Cortex of kidney (tissue), 1 donor: ENCODE measurements at places on chromosomes 1 and 21.

DNA sequence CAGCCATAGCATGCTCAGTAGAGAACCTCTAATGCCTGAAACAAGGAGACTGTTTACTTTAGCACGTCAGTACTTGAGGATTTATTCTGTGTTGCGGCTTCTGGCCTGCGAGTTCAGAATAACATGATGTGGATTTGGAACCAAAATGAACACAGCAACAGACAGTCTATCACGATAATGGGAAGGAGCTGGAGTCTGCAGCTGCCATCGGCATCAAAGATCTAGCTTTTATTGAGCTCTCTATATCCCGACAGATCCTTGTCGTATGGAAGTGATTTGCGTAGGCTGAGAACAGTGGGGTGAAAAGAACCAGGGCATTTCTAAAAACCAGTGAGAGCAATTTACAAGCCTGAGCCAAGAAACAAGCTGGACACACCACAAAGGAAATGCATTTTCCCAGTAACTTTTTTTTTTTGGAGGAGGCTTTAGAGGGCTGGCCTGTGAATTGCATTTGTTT lies 294.2 kb downstream of the KIF26B start:
- no peak for DNase-seq

- DNase-seq, result no peak
These were observed 89.6 kb upstream of the HNRNPU start for GRCh38 chr1:244953901-244954300.

DNA sequence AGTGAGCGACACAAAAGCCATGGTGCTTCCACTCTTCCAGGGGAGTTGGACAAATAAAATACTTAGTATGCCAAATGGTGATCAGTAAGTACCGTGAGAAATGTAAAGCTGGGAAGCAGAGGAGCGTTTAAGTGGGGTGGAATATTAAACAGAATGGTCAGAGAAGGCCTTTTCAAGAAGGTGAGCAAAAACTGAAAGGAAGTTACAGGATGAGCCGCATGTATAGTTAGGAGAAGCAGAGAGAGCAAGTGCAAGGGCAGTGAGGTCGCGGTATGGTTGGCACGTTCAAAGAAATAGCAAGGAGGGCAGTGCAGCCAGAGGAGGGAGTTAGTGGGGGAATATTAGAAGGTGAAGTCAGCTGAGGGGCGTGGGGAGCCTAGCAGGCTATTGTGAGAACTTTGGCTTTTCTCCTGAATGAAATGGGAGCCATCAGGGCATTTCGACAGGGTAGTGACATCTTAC lies 748 bp upstream of the ATP6V0B start:
- no peak for DNase-seq

DNA sequence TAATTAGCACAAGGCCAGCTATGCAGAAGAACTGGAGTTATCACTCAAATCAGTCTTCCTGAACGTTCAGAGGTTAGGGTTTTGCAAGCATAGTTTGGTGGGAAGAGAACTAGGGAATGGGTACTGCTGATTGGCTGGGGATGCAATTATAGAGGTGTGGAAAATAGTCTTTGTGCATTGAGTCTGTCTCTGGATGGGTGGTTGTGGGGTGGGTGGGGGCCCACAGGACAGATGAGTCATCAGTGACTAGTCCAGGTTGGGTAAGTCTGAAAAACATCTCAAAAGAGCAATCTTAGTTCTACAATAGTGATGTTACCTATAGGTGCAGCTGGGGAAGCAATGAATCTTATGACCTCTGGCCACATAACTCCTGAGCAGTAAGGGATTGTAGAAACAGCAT lies 89.7 kb upstream of the HMCN1 start:
- DNase-seq, result no peak

GRCh38 chr1:245404952-245405351 lies 250.2 kb downstream of the KIF26B start:
- DNase-seq, result no peak

DNA sequence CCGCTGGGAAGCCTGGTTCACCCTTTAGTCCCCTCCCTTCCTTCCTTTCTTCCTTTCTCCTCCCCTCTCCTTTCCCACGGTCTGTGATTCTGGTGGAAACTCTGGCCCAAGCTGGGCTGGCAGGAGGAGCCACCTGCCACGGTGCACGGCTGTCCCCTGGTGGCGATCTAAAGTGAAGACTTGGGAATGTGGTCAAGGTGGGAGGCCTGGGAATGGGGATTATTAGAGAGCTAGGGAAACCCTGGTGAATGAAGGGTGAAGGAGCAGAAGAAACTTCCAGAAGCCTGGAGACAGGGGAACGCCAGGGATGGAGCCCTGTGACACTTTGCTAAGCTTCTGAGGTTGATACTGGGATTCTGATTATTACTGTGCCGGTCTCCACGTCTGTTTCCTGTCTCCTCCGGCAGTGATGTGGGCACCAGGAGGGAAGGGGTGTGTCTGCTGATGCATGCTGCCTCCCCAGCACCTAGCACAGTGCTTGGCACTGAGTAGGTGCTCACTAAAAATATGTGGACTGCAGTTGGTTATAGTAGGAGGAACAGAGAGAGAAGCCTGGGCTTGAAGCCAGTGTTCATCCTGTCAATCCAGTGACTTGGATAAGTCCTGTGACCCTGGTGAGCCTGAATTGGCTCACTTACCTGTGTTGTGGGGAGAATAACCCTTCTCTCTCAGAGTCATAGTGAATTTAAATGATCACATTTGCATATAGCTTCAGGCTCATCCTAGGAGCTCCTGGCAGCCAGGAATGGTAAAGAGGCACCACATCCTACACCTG lies 71.2 kb upstream of the NBPF3 start:
- DNase-seq, result no peak

DNA sequence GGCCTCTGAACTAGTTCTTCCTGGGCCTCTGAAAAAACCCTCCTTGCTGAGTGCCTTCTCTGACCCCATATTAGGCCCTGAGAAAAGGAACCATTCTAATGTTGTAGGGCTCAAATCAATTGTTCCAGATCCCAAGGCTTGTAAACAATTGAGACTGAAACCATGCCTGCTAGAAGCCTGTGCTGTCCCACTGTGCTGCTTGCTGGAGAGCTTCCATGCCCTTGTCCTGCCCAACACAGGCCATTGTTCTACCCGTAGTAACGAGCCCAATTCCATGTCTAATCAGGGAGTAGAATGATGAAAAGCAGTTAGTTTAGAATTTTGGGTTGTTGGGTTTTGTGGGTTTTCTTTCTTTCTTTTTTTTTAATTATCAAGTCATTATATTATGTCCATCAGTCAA lies 47.4 kb downstream of the ZNF281 start:
- no peak for DNase-seq

GRCh38 chr1:79760531-79760930 lies 754.0 kb upstream of the ADGRL4 start:
- DNase-seq, result no peak

GRCh38 chr1:218507355-218508002 lies 162.3 kb downstream of the TGFB2 start:
- no peak for DNase-seq

GRCh38 chr1:50977575-50978143 lies 7.6 kb downstream of the CDKN2C start:
- no peak for DNase-seq
